ENCODE measurements at places on chromosomes 2 and 18.

- H3K4me1 ChIP-seq, result no peaks in the 10 kb centered on the region
- no peaks in the 10 kb centered on the region for H3K36me3 ChIP-seq
- H3K27me3 ChIP-seq, result peaks cover 19% of the 10 kb centered on the region
- no peak overlapping the region for H3K4me3 ChIP-seq
- H3K27ac ChIP-seq, result no peak overlapping the region
- DNase-seq, result no peak
These were observed 296.7 kb downstream of the TNS1 start for GRCh38 chr2:217706095-217706494.

DNA sequence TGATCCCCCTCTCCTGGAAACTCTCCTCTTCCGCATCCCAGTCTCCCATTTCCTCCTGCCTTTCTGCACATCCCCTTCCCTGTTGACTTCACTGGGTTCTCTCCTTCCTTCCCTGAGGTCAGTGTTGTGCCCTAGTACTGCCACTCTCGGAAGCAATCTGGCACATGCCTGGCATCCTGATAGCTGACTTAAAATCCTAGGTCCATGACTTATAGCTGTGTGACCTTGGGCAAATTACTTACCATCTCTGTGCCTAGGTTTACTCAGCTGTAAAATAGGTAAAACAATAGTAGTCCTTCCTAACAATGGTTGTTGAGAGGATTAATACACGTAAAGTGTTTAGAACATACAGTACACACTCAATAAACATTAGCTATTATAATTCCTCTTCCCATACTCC, 9.3 kb downstream of the EVA1A start:
- H3K4me1 ChIP-seq, result no peaks in the 10 kb centered on the region
- DNase-seq, result no peak
- H3K27me3 ChIP-seq, result peaks cover 35% of the 10 kb centered on the region
- H3K4me3 ChIP-seq, result no peak overlapping the region
- H3K27ac ChIP-seq, result no peak overlapping the region
- H3K36me3 ChIP-seq, result no peaks in the 10 kb centered on the region

- H3K36me3 ChIP-seq, result no peaks in the 10 kb centered on the region
- peak overlapping the region; percentile 45 for H3K4me3 ChIP-seq
- DNase-seq, result no peak
- H3K4me1 ChIP-seq, result peaks cover 3% of the 10 kb centered on the region
- H3K27me3 ChIP-seq, result no peaks in the 10 kb centered on the region
These were observed 304.7 kb downstream of the FBXO15 start for GRCh38 chr18:73842795-73843394.

DNA sequence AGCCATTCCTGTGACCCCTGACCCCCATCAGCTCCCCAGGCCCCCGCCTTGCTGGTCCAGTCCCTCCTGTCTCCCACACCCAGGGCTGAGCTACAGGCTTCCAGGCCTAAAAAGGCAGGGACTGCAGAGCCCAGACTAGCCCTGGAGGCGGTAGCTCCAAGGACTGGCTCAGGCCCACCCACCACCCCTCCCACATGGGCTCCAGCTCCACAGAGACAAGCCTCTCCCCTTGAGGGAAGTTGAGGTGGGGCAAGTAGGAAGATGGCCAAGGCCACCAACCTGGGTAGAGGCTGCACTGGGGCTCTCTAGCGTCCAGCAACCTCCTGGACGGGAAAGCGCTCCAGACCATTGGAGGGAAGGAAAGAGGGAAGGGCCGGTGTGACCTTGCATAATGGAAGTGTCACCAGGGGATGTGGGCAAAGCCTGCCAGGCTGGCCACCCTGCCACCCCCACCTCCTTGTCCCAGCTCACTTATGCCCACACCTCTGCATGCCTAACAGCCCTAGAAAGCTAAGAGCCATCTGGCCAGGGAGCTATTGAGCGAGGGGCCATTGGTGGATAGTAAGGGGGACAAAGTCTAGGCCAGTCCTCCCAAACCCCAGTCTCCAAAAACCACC, 63.1 kb downstream of the TNS1 start:
- no peak overlapping the region for H3K27ac ChIP-seq
- peaks cover 2% of the 10 kb centered on the region for H3K4me1 ChIP-seq
- H3K4me3 ChIP-seq, result no peak overlapping the region
- peaks cover 18% of the 10 kb centered on the region for H3K27me3 ChIP-seq

- H3K4me1 ChIP-seq, result no peaks in the 10 kb centered on the region
- H3K27me3 ChIP-seq, result peaks cover 5% of the 10 kb centered on the region
- H3K27ac ChIP-seq, result no peak overlapping the region
- H3K4me3 ChIP-seq, result no peak overlapping the region
These were observed 36.7 kb downstream of the TMEM37 start for GRCh38 chr2:119468154-119468955.

DNA sequence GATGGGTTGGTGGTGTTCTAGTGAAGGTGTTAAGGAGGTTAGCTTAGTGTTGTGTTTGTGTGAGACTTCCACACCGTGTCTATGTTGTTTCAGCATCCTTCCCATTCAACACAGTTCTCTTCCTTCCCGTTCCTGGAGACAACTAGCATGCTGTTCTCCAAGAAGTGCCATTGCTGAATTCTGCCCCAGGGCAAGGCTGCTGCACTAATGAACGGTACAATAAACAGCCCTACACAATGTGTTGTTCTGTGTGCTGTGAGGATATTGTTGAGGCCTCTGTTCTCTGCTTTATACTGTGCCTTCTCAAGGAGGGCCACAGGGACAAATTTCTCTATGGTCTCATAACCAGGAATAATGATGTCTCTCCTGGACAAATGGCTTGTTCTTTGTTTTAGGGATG, 39.8 kb upstream of the ZEB2 start:
- DNase-seq, result no peak
- peaks cover 20% of the 10 kb centered on the region for H3K4me1 ChIP-seq
- no peak overlapping the region for H3K27ac ChIP-seq
- H3K27me3 ChIP-seq, result no peaks in the 10 kb centered on the region
- no peaks in the 10 kb centered on the region for H3K36me3 ChIP-seq
- no peak overlapping the region for H3K4me3 ChIP-seq

DNA sequence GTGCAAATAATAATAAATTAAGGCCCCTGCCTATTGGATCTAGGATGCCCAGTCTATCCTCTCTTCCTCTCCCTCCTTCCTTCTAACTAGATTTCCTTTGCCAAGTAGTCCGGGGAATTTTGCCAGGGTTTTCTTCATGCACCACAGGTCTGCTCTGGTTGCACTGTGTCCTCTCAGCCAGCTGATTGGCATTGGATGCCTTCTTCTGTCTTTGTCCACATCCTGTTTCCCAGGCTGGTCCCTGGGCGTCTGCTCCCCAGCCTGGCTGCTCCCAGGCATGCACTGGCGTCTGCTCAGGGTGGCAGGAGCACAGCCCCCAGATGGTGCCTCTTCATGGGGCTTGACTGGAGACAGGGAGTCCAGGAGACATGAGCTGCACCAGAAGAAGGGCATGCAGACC, 66.4 kb downstream of the GALR1 start:
- no peaks in the 10 kb centered on the region for H3K36me3 ChIP-seq
- peaks cover 2% of the 10 kb centered on the region for H3K27me3 ChIP-seq
- H3K27ac ChIP-seq, result no peak overlapping the region
- no peaks in the 10 kb centered on the region for H3K4me1 ChIP-seq

DNA sequence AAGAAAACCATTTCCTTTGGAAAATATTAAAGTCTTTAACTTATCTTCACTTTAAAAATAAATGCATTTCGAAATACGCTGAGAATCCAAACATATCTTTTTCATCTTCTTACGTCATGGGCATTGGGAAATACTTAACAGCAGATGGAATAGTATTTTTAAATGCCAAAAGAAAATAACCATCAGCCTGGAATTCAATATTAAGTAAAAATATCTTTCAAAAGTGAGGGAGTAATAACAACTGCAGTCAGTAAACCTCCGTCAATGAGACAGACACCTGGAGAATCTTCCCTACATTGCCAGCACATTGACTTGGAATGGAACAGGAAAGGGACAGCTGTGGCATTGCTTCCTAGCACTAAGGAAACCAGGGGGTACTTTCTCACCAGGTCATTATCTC, 290.4 kb upstream of the TNP1 start:
- no peak overlapping the region for H3K27ac ChIP-seq
- no peak for DNase-seq
- peaks cover 16% of the 10 kb centered on the region for H3K27me3 ChIP-seq
- no peaks in the 10 kb centered on the region for H3K4me1 ChIP-seq
